ENCODE measurements at places on chromosomes 3 and 15.

DNA sequence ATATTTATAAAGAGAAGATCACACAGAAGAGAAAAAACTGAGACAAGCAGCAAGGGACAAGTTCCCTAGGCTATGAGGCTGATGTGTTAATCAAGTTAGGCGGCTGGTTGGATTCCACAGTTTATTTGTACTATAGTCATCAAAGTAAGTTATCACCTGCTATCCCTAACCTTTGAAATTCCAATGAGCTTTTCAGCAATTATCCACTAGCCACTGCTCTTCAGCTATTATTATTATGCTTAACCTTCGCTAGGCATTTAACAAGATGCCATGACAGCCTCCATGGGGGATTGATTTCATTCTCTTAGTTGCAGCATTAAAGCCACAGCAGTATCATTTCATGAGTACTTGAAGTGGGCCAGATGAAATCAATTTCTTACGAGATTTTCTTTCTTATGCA is 699.5 kb upstream of the NAALADL2 start:
- DNase-seq, result no peak

- DNase-seq, result no peak
These were observed at the start of gene MYL3 for GRCh38 chr3:46863261-46863782. Gene MYL3 (minus strand): TSS chr3:46863444. CDS start chr3:46863390, 54 bp downstream.

- no peak for DNase-seq
These were observed 63.8 kb downstream of the CASR start for GRCh38 chr3:122247087-122247824.

DNA sequence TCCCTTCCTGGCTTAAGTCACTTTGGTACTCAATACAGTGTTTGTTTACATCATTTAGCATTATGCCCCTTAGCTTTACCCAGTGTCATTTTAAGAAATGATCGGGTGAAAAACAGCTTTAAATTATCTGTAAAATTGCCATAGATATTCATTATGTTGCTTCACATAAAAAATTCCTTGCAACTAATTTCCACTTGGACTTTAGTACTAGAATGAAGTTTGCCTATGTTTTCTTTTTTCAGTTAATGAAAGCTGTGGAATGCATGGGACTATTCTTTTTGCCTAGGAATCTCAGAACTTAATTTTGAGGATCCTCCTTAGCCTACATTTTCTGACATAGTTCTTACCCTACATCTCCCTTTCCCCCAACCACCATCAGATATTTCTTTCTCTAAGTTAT is 38.4 kb downstream of the CCNL1 start:
- DNase-seq, result no peak

- no peak for DNase-seq
These were observed 20.4 kb downstream of the TMOD2 start for GRCh38 chr15:51771773-51772172.

Measured in retina (tissue), 1 donor.